ENCODE measurements at places on chromosomes 2 and 18.

GRCh38 chr2:10080536-10081304 is 509 bp upstream of the CYS1 start:
- no peaks in the 10 kb centered on the region for H3K36me3 ChIP-seq
- peaks cover 24% of the 10 kb centered on the region for H3K4me1 ChIP-seq
- H3K4me3 ChIP-seq, result no peak overlapping the region
- peak; percentile 63 for DNase-seq
- H3K27me3 ChIP-seq, result peaks cover 45% of the 10 kb centered on the region
- H3K27ac ChIP-seq, result no peak overlapping the region

DNA sequence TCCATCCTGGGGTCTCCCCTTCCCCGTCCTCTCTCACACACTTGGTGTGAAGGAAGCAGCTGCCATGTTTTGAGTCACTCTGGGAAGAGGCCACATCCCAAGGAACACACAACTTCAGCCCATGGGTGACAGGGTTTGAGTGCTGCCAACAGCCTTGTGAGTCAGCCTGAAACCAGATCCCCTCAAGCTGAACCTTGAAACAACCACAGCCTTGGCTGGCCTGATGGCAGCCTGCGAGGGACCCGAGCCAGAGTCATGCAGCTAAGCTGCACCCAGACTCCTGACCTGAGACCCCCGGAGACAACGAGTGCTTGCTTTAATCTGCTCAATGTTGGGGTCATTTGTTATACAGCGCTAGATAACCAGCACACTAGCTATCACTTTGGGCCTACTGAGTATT is 19.3 kb upstream of the MC2R start:
- H3K27me3 ChIP-seq, result no peaks in the 10 kb centered on the region
- no peaks in the 10 kb centered on the region for H3K36me3 ChIP-seq
- DNase-seq, result no peak

- DNase-seq, result no peak
- H3K36me3 ChIP-seq, result no peaks in the 10 kb centered on the region
- H3K27ac ChIP-seq, result no peak overlapping the region
- H3K4me3 ChIP-seq, result no peak overlapping the region
Observed at GRCh38 chr2:200408428-200409316, 101.2 kb downstream of the KCTD18 start.

DNA sequence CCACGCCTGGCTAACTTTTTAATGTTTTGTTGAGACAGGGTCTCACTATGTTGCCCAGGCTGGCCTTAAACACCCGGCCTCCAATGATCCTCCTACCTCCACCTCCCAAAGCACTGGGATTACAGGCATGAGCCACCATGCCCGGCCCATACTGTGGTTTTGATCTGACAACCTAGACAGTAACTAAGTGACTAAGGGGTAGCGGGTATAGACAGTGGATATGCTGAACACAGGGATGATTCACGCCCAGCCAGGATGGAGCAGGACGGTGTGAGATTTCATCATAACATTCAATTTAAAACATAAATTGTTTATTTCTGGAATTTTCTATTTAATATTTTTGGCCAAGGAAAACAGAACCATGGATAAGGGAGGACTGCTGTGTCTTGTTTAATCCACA is 36.0 kb upstream of the YPEL5 start:
- DNase-seq, result no peak
- no peaks in the 10 kb centered on the region for H3K36me3 ChIP-seq
- H3K4me3 ChIP-seq, result no peak overlapping the region
- no peaks in the 10 kb centered on the region for H3K4me1 ChIP-seq
- no peaks in the 10 kb centered on the region for H3K27me3 ChIP-seq

GRCh38 chr2:222100704-222101699 is 197.8 kb downstream of the PAX3 start:
- DNase-seq, result no peak
- H3K27ac ChIP-seq, result no peak overlapping the region
- no peaks in the 10 kb centered on the region for H3K27me3 ChIP-seq
- no peaks in the 10 kb centered on the region for H3K36me3 ChIP-seq
- H3K4me1 ChIP-seq, result no peaks in the 10 kb centered on the region

DNA sequence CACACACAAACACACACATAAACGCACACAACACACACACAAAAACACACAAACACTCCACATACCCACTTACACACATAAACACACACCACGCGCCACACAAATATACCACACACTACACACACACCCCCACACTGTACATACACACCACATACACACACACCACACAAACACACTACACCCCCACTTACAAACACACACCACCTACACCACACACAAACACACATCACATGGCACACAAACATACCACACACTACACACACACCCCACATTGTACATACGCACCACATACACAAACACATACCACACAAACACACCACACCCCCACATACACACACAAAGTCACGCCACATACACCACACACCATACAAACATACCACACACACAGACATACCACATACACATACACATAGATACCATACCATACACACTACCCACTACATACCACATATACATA is 59.9 kb downstream of the TWIST2 start:
- no peaks in the 10 kb centered on the region for H3K4me1 ChIP-seq
- no peak overlapping the region for H3K4me3 ChIP-seq
- no peak overlapping the region for H3K27ac ChIP-seq
- H3K36me3 ChIP-seq, result no peaks in the 10 kb centered on the region
- no peak for DNase-seq
- no peaks in the 10 kb centered on the region for H3K27me3 ChIP-seq

- H3K27me3 ChIP-seq, result no peaks in the 10 kb centered on the region
- H3K4me1 ChIP-seq, result no peaks in the 10 kb centered on the region
- no peak overlapping the region for H3K27ac ChIP-seq
- no peak overlapping the region for H3K4me3 ChIP-seq
Observed at GRCh38 chr2:173299764-173300163, 54.9 kb upstream of the CDCA7 start.

DNA sequence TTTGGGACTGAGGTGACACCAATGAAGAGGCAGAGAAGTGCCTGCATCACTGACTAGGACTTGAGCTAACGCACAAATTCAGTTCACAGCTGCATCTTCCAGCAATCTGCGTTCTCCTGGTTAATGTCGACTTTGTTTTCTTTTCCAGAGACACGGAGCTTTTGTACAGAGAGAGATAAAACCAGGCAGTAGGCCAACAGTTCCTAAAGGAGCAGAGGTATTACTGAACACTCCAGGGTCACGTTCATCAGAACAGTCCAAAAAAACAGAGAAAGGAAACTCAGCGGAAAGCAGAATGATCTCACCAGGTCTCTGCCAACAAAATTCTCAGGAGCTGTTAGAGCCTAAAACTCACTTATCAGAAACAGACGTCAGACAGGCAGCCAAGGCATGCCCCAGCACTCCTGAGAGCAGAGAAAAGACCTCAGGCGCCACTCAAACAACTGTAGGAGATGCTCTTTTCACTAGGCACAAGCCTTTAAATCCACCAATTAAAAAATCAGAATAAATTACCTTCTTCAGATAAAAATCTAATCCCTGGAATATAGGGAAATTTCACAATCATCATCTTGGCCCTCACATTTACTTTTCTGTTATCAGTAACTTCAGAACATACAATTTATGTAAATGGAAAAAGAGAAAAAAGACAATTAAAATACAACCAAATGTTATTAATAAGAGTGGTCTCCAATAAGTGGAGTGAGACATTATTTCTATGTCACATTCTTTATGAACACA is 95.9 kb upstream of the SPTBN1 start:
- H3K4me1 ChIP-seq, result no peaks in the 10 kb centered on the region
- H3K4me3 ChIP-seq, result no peak overlapping the region
- H3K36me3 ChIP-seq, result no peaks in the 10 kb centered on the region
- no peak for DNase-seq
- no peak overlapping the region for H3K27ac ChIP-seq

DNA sequence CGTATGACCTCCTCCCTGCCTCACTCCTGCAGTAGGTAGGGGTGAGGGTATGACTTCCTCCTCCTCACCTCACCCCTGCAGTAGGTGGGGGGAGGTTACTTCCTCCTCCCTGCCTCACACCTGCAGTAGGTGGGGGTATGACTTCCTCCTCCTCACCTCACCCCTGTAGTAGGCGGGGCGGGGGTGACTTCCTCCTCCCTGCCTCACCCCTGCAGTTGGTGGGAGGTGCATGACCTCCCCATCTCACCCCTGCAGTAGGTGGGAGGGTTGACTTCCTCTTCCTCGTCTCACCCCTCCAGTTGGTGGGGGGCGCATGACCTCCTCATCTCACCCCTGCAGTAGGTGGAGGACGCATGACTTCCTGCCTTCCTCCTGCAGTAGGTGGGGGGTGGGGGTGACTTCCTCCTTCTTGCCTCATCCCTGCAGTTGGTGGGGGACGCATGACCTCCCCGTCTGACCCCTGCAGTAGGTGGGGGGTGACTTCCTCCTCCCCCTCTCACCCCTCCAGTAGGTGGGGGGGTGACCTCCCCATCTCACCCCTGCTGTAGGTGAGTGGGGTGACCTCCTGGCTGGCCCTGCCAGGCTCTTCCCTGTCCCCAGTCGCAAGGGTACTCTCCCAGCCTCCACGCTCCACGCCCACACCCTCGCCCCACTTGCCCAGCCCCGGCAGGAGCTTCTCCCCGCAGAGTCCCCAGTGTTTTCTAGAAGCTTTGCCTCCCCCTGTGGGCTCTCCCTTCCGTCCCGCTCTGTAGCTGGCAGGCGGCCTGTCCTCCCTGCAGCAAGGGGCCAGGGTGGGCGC is 39.3 kb downstream of the TSHZ1 start:
- no peak overlapping the region for H3K4me3 ChIP-seq
- no peaks in the 10 kb centered on the region for H3K27me3 ChIP-seq
- H3K27ac ChIP-seq, result no peak overlapping the region
- no peak for DNase-seq
- no peaks in the 10 kb centered on the region for H3K36me3 ChIP-seq

DNA sequence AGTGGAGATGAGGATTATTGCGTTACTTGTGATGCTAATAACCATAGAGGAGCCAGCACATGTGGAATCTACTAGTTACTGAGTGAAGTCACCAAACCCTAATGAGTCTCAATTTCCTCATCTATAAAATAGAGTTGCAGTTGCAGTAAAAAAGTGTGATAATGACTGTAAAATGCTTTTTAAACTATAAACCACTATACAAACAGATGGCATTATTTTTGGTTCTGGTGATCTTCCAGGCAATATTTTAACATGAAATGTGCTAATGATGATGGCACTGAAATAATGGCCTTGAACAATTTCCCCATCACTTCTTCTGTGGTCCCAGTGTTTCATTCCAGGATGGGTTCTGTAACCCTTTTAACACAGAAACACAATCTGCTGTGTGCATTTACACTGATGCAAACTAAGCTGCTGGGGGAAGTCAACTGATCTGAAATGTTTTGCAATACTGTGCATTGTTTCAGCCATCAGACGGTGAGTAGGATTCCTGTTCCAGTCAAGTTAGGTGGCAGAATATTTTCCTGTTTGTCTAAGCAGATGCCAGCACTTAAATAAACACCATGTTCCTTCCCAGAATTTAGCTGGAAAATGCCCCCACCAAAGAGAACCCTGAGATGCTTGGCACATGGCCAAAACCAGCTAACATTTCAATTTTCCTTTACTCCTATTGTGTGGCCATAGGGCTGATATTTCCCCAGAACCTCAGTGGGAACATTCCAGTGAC is 52.6 kb downstream of the TACR1 start:
- no peak overlapping the region for H3K27ac ChIP-seq
- no peak overlapping the region for H3K4me3 ChIP-seq
- no peaks in the 10 kb centered on the region for H3K4me1 ChIP-seq
- no peak for DNase-seq

- DNase-seq, result no peak
- no peak overlapping the region for H3K27ac ChIP-seq
- no peak overlapping the region for H3K4me3 ChIP-seq
- no peaks in the 10 kb centered on the region for H3K27me3 ChIP-seq
Observed at GRCh38 chr2:102834523-102835273, 72.9 kb downstream of the TMEM182 start.

DNA sequence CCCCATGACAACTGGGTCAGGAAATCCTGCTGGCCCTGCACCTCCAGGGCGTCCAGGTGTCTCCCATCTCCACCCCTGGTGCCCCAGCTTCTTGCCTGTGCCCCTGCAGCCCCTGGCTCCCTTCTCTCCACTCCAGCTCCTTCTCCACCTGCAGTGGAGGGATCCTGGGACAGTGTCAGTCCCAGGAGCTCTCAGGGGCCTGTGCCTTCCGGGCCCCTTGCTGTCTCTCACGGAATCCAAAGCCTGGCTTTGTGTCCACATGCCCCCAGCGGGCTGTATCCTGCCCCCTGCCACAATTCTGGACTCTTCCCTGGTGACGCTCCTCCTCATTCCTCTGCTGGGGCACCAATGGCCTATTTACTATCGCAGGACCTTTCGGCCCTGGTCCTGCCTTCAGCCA is 58.2 kb downstream of the MYT1L start:
- no peaks in the 10 kb centered on the region for H3K4me1 ChIP-seq
- H3K27ac ChIP-seq, result no peak overlapping the region
- H3K4me3 ChIP-seq, result no peak overlapping the region
- H3K36me3 ChIP-seq, result no peaks in the 10 kb centered on the region
- H3K27me3 ChIP-seq, result no peaks in the 10 kb centered on the region

- no peaks in the 10 kb centered on the region for H3K36me3 ChIP-seq
- H3K4me3 ChIP-seq, result no peak overlapping the region
- no peak overlapping the region for H3K27ac ChIP-seq
- H3K27me3 ChIP-seq, result no peaks in the 10 kb centered on the region
- no peaks in the 10 kb centered on the region for H3K4me1 ChIP-seq
Observed at GRCh38 chr2:49404108-49404507, 249.8 kb upstream of the FSHR start.
